ENCODE measurements at places on chromosomes 13 and 19. TPM values are rescaled to one million over a fixed set of nuclear protein-coding genes. Genes with fewer than 3 reads are reported as not detected.

The FLT3 gene
- not detected for total RNA-seq

The OVOL3 gene
- not detected for total RNA-seq

The UNC13A gene
- 0.44 TPM for total RNA-seq

The CYP4F3 gene
- total RNA-seq, result not detected

The NCAN gene
- total RNA-seq, result under 0.01 TPM

The SERPINE3 gene
- under 0.01 TPM for total RNA-seq

The KLF1 gene
- total RNA-seq, result not detected

The CRX gene
- not detected for total RNA-seq

The ZNF699 gene
- total RNA-seq, result 15.7 TPM

The ZNF681 gene
- 0.77 TPM for total RNA-seq

The ZNF471 gene
- total RNA-seq, result 2.3 TPM

The LGALS7B gene
- 0.55 TPM for total RNA-seq

The SIGLEC12 gene
- total RNA-seq, result not detected

The TDRD12 gene
- 0.11 TPM for total RNA-seq

The TNNI3 gene
- total RNA-seq, result not detected

The FFAR3 gene
- total RNA-seq, result not detected

The MAP2K7 gene
- 13.4 TPM for total RNA-seq

The MZF1 gene
- total RNA-seq, result 13.8 TPM

The ZNF556 gene
- 0.12 TPM for total RNA-seq

The PRSS57 gene
- total RNA-seq, result not detected

The ATP1A3 gene
- 0.37 TPM for total RNA-seq

The GJB6 gene
- total RNA-seq, result not detected

The PROSER1 gene
- 15.4 TPM for total RNA-seq

The ZSCAN5A gene
- 5.9 TPM for total RNA-seq

The GPR180 gene
- 19.1 TPM for total RNA-seq

The ZNF888 gene
- total RNA-seq, result 5.5 TPM

The ZNF571 gene
- total RNA-seq, result 1.4 TPM
